Substantia nigra (tissue), 51 donors: ENCODE measurements at places on chromosomes 11 and 22.
A peak's percentile ranks its signal among the peaks of the same experiment; 100 is the strongest.

GRCh38 chr11:5831196-5831829 lies 10.4 kb downstream of the OR52E6 start:
- DNase-seq: no peak

- no peak for DNase-seq
Measured at GRCh38 chr11:112773264-112773663, 188.0 kb upstream of the NCAM1 start.

GRCh38 chr22:45268167-45268957 lies 16.4 kb upstream of the UPK3A start:
- DNase-seq: no peak

DNA sequence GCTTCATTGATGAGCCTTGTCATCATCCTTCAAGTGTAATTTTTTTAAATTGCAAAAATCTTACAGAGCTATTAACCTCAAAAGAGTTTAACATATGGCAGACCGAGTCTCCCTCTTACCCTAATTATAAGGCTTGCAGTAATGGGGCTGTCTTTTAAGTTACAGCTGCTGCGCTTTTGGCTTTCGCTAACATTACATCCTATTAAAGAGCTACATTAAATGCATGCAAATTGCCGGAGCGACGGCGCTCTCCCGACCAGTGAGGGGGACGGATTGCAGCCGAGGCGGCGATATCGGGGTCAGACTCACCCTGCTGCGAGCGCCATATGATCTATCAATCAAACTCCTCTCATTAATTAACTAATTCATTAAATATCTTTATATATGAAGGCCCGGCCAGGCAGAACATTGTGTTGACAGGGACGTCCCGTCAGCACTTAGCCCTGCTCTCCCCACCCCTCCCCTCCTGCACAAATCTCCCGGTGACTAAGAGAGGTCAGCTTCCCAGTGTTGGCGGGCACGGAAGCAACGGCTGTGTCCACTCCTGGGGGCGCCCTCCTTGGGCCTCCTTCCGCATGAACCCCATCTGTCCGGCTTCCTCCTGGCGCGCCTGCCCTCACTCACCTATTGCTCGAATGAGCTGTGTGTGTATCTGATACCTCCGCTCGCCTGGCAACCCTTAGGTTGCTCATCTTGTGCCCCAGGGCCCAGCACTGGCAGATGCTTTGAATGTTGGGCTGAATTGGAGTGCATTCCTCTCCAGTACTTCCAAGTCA lies 156.0 kb upstream of the CADM1 start:
- DNase-seq: no peak

- no peak for DNase-seq
Measured at GRCh38 chr11:133948711-133949110, 8.1 kb downstream of the IGSF9B start.

- no peak for DNase-seq
Measured at GRCh38 chr11:35814720-35815305, 129.0 kb upstream of the LDLRAD3 start.

DNA sequence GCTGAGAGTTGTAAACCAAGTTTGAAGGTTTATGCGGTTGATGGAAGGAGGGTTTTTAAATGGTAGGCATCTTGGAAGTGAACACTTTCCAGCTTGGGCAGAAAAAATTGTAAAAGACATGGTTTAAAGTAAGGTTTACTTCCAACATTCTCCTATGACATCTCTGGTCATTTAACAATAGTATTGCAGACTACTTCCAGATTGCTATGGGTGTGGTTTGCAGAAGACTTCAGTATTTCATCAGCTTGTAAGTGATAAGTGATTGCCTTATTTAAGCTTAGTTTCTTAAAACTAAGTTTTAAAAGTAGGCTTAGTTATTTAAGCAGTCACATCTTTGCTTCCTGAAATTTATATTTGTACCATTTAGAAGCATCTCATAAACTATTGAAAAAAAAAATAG lies 7.2 kb upstream of the STT3A start:
- DNase-seq: no peak

GRCh38 chr11:79932612-79933011 lies 491.8 kb upstream of the TENM4 start:
- no peak for DNase-seq

DNA sequence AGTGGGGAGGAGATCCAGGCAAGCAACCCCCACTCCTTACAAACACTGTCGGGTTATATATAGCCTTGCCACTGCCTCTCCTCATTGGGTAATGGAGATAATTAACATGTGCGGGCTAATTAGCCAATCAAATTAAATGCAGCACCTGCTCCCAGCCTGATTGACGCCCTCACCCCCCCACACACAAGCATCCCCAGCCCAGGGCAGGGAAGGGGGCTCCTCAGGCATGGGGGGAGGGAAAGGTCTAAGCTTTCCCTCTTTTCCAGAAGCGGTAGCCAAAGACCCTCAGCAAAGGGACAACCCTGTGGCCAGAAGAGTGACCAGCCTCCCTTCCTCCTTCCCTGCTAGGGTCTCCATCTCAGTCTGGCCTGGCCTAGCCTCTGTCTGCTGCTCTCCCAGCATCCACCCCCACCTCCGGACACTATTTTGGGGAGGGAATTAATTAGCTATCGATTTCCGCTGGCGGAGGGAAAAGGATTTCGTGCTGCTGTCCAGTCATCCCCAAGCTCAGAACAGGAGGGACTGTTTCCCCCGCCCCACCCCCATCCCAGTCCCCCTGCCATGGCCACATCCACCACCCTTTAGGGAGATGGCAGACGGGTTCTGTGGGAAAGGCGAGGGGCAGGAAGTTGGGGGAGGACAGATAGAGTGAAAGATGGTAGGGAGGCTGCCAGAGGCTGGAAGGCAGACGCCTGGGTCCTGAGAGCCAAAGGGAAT lies 7.1 kb downstream of the NRXN2 start:
- no peak for DNase-seq

DNA sequence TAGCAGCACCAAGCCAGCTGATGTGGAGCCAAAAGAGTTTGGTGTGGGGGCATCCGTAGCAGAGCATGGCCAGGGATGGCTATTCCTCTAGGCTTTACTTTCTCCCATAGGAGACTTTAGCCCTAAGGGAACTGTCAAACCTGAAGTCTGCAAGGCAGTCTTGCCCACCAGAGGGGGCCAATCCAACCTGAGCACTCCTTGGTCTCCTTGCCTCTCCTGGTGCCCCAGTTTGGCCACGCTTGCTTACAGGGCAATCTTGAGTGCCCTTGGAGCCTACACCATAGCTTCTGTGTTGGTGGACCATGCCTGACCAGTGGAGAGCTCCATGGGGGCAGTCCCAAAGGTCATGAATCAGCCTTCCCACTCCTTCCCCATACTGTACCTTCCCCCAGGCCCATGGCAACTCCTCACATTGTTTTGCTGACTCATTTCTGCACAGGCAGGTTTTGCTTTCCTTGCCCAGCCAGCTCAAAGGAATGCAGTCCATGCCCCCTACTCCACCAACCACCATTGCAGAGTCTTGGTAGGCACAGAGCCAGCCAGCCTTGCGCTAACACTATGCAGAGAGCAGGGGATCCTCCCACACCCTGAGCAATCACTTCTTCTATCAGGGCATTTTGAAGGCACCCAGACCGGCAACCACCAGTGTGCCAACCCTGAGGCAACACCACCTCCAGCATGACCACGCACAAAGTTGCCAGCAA lies 1421.2 kb upstream of the RAG2 start:
- no peak for DNase-seq

GRCh38 chr22:26374391-26375026 lies 54.6 kb upstream of the ASPHD2 start:
- no peak for DNase-seq

DNA sequence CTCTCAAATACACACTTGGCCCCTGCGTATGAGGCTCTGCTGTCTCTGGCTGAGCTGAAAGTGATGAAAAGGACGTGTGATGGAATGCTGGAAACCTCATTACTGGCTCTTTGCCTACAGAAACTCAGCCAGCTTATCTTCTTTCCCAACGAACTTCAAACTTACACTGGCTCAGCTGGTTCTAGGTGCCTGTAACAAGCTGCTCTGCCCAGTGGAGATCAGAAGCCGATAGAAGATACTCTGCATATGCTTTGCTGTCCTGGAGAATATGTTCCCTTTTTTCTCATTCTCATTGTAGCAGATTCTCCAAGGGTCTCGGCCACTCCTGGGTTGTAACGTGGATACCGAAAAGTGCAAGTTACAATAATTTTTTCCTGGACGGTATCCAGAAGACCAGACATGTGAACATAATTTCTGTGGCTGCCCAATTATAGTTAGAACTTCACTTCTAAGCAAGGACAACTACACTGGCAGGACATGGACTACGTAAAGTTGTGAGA lies 405.3 kb upstream of the CCDC90B start:
- DNase-seq: no peak

DNA sequence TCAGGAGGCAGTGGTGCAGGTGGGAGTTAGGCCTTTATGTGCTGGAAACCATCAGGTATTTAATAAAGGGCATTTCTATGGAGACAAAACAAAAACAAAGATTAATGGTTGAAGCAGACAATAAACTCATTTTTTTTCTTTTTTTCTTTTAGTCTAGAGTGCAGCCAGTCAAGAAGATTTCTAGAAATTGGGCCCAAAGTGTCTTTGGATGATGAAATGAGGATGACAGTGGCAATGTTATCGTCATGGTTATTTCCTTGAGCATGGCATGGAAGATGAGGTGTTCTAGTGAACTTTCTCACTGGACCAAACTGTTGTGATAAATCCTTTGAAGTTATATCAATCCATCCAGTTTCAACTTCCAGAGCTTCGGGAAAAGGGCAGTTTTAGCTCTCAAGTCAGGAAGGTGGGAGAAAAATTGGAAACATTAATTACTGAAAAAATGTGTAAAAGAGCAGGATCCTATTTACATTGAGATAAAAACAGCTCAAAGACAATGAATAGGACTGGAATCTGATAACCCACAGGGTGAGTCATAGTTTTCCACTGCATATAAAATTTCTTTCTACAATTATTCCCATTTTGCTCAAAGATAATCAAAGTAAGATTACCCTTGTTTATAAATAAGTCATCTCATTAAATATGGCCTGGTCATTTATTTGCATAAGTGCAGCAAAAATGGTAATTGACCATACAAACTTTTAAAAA lies 33.0 kb downstream of the PRR5L start:
- no peak for DNase-seq

DNA sequence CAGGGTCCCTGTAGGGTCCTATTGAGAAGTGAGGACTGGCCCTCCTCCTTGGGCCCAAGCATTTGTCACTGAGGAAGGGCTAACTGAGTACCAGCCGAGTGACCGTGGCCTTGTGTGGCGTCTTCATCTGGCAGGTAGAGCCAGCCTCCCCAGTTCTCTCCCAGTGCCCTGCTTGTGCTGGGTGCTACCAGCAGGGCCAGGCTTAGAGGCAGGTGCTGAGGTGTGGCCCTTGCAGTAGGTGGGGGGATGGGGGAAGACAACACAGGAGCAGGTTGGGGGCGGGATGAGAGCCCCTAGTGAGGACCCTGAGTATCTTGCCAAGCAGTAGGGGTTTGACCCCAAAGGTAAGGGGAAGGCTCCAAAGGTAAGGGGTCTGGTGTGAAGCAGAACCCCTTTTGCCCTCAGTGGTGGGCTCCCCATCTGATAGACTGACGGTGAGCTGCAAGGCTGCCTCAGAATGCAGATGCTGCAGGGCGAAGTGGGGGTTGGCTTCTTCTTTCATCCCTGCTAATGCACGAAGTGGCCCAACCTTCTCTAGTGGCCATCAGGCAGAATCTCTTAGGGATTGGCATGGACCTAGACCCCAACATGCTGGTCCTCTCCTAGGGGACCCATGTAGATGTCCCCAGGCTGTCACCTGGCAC lies 19.6 kb downstream of the CDC45 start:
- DNase-seq: no peak

DNA sequence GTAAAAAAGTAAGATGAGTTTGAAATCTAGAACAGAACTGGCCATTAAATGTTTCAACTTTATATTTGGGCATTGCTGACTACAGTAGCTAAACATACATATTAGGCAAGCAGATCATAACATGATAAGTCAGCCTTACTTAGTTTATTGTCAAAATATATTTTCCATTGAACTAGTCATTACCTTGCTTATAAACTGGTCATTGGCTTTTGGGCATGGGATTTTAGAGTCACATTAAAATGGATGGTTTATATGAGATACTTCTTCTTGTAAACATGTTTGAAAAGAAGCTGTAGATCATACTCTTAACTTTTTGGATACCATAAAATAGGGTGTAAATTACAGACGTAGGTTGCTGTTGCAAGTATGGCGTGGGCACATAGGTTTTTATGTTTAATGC lies 2.7 kb downstream of the HIPK3 start:
- DNase-seq: no peak

DNA sequence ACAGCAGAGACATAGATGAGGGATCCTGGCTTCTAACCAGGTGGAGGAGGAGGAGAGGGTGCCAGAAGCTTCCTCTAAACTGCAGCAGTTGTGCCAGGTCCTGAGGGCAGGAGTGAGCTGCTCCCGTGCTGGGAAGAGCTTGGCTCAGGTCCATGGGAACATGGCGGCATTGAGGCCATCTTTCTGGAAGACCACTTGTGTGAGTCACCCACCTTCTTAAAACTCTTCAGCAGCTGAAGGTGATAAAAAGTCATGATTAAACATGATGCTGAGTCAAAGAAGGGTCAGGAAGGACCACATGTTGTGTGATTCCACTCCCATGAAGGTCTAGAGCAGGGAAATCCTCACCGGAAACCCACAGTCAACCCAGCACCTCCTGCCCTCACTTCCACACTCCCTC lies 35.1 kb downstream of the LINC01488 start:
- no peak for DNase-seq

GRCh38 chr11:82733444-82734119 lies at the start of gene FAM181B:
TSS of gene FAM181B (minus strand) at chr11:82733864. CDS start at chr11:82733729, 135 bp downstream.
- peak; percentile 17 for DNase-seq

DNA sequence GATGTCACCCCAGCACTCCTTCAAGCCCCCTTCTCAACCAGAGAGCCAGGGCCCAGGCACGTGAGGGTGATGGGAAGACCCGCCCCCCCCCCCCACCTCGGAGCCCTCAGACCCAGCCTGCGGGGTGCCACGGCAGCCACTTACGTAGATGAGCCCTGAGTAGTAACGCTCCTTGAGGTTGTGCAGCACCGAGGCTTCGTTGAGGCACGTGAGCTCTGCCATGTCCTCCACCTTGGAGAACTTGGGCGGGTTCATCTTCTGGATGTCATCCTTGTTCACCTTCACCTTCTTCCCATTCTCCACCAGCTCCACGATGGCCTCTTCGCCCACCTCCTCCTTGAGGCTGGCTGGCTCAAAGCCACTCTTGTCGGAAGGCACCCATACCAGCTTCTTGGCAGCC lies 39.0 kb downstream of the MYH9 start:
- no peak for DNase-seq

- no peak for DNase-seq
Measured at GRCh38 chr11:108786281-108786990, 121.6 kb downstream of the DDX10 start.

- no peak for DNase-seq
Measured at GRCh38 chr11:10528121-10528520, 12.9 kb downstream of the RNF141 start.
